IMR-90 (cell line): ENCODE measurements at places on chromosomes 3 and 15. TPM values are rescaled to one million over a fixed set of nuclear protein-coding genes. Genes with fewer than 3 reads are reported as not detected.

The CNBP gene
- total RNA-seq, result 223 and 266 TPM in 2 replicates

The GOLGA8T gene
- total RNA-seq, result not detected in 2 replicates

The CYP1A1 gene
- under 0.01 TPM in 2 replicates for total RNA-seq

The SCN5A gene
- total RNA-seq, result 1.7 and 2.0 TPM in 2 replicates

The CP gene
- 0.28 TPM in 1 of 2 replicates, not detected in the other for total RNA-seq

The SNURF gene
- 8.1 and 13.1 TPM in 2 replicates for total RNA-seq

The SLC22A14 gene
- under 0.01 TPM in 1 of 2 replicates, not detected in the other for total RNA-seq

The CDC25A gene
- total RNA-seq, result 9.7 and 10.6 TPM in 2 replicates
